ENCODE measurements at places on chromosomes 16 and 17.

DNA sequence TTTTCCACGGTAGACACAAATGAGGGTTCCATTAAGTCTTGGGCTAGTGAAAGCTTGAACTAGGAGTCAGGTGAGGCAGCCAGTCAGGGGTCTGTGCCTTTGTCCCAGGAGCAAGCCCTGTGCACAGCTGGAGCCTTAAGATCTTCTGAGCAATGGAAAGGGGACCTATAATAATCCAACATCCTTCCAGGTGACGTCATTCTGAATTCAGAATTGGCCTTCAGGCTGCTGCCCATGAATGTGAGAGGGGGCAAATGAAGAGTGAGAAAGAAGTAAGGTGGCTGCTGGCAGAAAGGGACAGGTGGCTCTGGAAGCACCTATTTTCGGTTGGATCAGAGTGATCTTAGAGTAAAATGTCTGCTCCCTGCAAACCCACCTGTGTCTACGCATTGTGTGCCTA is 488.1 kb upstream of the CDH5 start:
- no peak for DNase-seq

GRCh38 chr16:85286066-85286831 is 174.0 kb upstream of the CIBAR2 start:
- no peak for DNase-seq

GRCh38 chr17:12548558-12548957 is 117.1 kb upstream of the MYOCD start:
- DNase-seq: no peak

DNA sequence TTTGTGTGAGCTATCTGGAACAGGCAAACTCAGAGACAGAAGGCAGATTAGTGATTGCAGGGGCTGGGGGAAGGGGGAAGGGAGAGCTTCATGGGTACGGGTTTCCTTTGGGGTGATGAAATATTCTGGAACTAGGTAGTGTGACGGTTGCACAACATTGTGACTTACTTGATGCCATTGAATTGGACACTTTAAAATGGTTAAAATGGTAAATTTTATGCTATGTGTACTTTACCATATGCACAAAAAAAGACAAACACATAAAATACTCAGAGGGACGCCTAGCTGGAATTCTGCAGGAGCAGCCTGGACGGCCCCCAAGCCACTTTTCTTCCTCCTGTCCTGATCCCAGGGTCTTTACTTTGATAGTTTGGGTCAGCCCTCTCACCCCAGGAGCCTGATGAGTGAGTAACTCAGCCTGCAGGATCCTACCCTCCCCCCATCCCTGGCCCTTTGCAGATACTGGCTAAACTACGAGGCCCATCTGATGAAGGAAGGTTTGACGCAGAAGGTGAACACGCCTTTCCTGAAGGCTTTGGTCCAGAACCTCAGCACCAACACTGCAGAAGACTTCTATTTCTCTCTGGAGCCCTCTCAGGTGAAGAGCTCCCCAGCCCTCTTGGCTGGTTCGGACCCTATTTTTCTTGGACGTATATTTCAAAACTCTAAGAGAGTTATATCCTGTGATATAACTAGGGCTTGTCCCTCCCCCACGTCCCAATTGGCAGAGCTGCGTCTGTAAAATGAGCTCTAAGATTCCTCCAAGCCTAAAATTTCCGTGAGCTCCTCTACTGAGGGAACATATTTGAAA is 7.8 kb downstream of the ADGRG3 start:
- no peak for DNase-seq

DNA sequence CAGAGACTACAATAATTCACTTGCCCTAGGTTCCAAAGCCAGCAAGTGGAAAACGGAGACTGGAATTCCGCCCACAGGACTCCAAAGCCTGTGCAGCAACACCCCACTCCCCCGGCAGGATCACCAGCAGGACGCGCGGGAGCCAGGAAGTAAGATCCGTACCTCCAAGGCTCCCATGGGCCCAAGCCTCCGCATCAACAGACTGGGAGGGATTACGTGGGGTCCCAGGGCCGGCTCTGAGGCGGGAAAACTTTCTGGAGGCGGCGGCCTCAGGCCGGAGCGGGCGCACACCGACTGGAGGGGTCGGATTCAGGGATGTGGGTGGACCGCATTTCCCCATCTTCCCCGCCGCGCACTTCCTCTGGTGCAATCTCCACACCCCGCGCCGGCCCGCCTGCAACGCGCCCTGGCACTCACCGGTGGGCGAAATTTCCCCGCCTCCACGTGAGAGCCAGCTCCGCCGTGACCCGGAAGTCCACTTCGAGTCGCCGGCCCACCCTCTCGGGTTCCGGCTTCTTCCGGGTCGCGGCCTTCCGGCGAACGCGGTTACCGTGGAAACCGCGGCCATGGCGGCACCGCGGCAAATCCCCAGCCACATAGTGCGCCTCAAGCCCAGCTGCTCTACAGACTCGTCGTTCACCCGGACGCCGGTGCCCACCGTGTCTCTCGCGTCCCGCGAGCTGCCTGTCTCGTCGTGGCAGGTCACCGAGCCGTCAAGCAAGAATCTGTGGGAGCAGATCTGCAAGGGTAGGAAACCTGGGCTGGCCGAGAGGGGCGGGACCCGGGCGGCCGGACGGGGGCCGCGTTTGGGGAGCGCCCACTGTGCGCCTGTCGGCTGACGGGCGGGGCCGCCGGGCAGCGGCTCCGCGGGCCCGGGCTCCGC is at the start of the genes IQCK and KNOP1:
TSS of gene IQCK (plus strand) at position 531 of the 883 bp plus-strand sequence. CDS start at position 567, 36 bp downstream.
TSS of gene KNOP1 (minus strand) at position 487 of the 883 bp plus-strand sequence. CDS start 3,192 bp downstream, outside the sequence.
- peak; percentile 81 for DNase-seq
